ENCODE measurements at places on chromosomes 5 and 9. TPM values are rescaled to one million over a fixed set of nuclear protein-coding genes. Genes with fewer than 3 reads are reported as not detected.

Gene NME5
- total RNA-seq: 0.74 TPM

Gene SPATA31A6
- total RNA-seq: not detected

Gene SPEF2
- total RNA-seq: 0.15 TPM

GRCh38 chr5:103472830-103473229 is 89.8 kb downstream of the NUDT12 start:
- DNase-seq: no peak
- no peaks in the 10 kb centered on the region for H3K36me3 ChIP-seq
- H3K4me3 ChIP-seq: no peak overlapping the region

- H3K36me3 ChIP-seq: peaks cover 3% of the 10 kb centered on the region
- DNase-seq: no peak
- peak overlapping the region; percentile 25 for H3K27ac ChIP-seq
These were observed 130.0 kb downstream of the LHFPL2 start for GRCh38 chr5:78518365-78519197.

GRCh38 chr5:132363431-132364112 is 5.9 kb upstream of the SLC22A5 start:
- no peak overlapping the region for H3K4me3 ChIP-seq
- no peak for DNase-seq
- H3K36me3 ChIP-seq: no peaks in the 10 kb centered on the region
- H3K4me1 ChIP-seq: no peaks in the 10 kb centered on the region
- H3K27me3 ChIP-seq: no peaks in the 10 kb centered on the region

Data from WTC11 (cell line).